ENCODE measurements at places on chromosomes 5 and 9.

GRCh38 chr9:107548298-107549142 lies 59.0 kb upstream of the KLF4 start:
- no peak for DNase-seq

- DNase-seq: no peak
These were observed 259.6 kb upstream of the NR4A3 start for GRCh38 chr9:99561961-99562565.

DNA sequence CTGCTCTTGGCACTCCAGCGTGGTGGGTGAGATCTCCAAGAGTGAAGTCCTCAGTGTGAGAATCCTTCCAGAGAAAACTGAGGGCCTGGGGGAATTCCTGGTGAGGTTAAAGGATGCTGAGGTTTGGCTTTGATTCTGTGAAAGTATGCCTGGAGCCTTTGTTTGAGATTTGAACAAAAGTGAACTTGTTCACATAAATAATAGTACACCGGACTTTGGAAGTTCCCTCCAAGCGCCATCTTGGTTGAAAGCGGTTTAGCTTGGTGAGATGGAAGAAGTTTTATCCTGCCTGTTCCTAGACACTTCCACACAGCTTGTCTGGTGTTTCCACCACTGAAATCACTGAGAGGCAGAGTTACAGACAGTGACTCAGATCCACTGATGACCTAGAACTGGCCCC lies 286.4 kb downstream of the NTRK2 start:
- no peak for DNase-seq

GRCh38 chr5:87170799-87171198 lies 96.9 kb upstream of the RASA1 start:
- no peak for DNase-seq

DNA sequence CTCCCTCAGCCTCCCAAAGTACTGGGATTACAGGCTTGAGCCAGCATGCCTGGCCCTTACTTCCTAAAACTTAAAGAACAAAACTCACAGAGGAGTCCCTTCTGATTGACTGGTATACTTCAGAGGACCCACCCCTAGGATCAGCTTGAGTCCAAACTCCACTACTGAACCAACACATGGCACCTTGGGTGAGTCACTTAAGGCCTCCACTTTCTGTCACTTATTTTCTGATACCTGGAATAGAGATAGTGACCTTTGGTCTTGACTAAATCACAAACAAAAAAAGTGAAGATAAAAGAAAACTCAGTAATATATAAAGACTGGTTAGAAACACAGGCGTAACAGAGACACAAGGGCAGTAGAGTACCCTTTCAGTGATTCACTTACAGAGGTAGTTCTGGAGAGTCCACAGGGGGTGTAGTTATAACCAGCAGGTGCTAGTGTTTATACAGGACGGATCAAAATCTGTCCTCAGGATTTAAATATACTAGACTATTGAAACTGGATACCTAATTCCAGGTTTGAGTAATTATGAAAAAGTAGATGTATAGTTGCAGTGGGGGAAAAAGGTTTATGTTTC lies 274.3 kb upstream of the ANKRD55 start:
- no peak for DNase-seq

- DNase-seq: peak; percentile 80
These were observed at the start of gene ADRA1B for GRCh38 chr5:159915904-159916840. Gene ADRA1B, plus strand, starts transcription at chr5:159916482. Its CDS starts 424 bp downstream, at chr5:159916906.

- no peak for DNase-seq
These were observed 44.3 kb downstream of the GARNL3 start for GRCh38 chr9:127308652-127309434.
